BJ (cell line): ENCODE measurements at places on chromosomes 7 and 10.

DNA sequence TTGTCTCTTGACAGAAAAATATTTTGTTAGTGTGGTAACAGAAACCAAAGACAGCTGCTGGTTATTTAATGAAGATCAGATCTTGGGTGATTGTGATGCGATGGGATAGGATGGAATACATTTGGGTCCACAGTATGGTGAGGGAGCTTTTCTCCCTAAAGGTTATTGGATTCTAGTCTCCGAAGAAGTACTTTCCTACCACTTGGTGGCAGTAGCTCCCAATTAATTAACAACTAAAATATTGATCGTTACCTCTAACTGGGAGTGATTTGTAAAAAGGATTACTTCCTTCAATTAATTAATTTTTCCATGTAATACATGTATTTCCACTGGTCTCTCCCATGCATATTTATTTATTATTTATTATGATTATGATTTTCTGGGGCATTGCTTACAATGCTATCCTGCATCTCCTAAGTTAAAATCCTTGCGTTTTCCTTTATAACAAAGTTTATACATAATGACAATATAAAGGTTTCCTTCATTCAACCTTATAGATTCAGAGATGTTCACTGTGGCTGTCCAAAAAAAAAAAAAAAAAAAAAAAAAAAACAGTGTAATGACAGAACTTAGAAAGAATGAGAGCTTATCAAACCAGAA, 25.6 kb downstream of the TMEM196 start:
- DNase-seq: no peak

DNA sequence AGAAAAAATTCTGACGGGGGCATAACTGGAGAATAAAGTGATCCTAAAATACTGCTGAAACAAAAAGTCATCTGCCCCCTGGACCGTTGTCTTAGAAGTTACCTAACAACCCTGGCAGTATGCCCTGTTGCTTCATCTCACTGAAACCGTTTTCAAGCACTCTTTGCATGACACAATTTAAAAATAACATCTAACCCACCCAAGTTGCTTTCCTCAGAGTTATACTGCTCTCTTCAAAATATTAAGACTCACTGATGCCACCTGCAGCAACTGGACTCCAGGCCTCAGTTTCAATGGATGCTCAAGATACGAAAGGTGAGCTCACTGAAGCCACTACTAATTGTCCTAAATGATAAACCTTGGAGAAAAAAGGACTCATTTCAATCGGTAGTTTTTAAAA, 57.4 kb downstream of the CDK6 start:
- no peak for DNase-seq

GRCh38 chr10:128950916-128951275, 516.1 kb upstream of the MGMT start:
- no peak for DNase-seq

GRCh38 chr7:108170251-108170650, 40.1 kb upstream of the LAMB4 start:
- no peak for DNase-seq

GRCh38 chr10:132469197-132469884, 68.2 kb upstream of the INPP5A start:
- DNase-seq: no peak

- DNase-seq: no peak
Measured at GRCh38 chr10:13334556-13334955, 13.5 kb downstream of the SEPHS1 start.

DNA sequence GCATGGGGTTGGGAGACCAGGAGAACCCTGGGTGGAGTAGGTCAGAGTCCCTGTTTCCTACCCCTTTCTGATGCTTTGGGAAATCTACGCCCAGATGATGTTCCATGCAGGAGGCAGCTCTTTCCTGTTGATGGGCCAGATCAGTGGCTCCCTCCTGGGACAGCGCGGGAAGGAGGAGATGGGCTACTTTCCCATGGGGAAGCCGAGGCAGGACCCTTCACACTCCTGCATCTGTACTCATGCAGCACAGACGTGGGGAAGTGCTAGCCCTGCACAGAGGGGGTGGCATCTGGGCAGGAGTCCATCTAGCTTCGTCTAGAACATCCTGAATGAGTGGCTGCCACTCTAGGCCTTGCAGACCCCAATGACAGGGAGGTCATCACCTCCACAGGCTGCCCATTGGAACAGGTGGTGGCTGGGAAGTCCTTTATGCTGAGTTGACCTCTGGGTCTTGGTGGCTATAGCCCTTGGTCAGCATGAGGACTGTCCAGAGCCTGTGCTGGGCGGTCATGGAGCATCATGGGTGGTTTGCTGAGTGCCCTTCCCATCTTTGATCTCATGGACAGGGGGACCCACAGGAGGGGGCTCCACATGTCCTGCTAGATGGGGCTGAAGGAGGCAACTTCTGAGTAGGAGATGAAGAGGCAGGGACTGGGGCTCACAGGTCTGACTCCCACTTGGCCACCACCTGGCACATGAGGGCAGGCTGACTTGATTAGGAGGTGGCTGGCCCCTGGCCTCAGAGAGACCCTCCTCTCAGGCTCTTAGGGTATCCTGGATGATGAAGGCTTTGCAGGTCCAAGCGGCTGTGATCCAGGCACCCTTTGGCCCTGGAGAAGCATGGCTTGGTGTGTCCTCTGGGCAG, 24.6 kb downstream of the RAMP3 start:
- no peak for DNase-seq

DNA sequence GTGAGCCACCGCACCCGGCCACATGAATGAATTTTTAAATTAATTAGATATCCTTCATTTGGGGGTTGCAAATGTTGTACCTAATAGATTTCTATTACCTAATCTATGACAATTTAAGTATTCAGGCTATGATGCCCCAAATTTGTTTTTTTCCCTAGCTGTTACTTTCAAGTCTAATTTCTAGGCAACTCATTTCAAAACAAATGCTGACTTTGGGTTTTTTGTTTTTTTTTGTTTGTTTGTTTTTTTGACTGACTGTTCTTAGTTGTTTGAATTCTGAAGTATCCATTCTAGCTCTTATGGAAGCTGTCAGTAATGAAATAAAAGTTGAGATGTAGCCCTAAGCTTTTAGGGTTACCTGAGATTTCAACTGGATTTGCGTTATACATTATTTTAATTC, 62.3 kb downstream of the CREM start:
- DNase-seq: no peak

GRCh38 chr7:130274983-130275591, 8.4 kb downstream of the CPA2 start:
- no peak for DNase-seq

DNA sequence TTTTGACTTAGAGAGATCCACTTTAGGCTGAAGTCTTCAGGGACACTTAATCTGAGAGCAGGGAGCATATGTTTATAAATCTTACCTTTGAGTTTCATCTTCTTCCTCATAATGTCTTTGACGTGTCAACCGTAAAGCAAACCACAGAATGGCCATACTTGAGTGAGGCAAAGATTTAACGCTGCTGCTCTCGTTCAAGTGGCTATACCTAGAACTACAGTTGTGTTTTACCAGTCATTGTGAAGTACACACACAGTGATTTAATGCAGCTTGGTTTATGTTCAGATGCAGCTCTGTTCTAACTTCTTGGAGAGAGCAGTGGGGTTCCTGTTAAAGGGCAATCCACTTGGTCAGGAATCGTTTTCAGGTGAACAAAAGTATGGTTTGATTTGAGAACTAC, 39.9 kb upstream of the GOT1 start:
- no peak for DNase-seq

DNA sequence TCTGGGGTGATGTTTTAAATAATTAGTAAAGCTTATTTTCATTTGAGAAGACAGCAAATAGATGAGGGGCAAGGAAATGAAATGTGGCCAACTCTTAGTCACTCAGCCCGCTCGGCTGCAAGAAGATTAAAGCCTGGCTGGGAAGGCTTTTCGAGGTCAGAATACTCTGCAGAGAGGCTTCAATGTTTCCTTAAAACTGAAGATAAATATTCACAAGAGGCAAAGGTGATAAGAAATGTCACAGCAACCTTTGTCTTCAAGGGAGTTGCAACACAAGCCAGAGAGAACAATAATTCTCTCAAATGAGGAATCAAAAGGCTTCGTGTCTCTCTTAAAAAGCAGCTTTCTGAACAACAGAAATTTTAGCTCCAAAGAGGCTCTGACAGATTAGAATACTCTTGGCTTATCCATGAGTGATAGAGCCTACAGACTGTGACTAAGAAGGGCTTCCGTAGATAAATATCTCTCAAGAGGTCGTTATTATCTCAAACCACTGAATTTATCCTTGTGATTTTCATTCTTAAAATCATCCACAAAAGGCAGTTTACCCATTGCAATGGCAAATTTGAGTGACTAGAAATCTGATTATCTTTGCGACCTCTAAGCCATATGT, 92.5 kb downstream of the KLF6 start:
- DNase-seq: no peak

- no peak for DNase-seq
Measured at GRCh38 chr10:84166620-84167288, 6.8 kb upstream of the GPR15LG start.

GRCh38 chr7:16747102-16747501, 6.5 kb upstream of the TSPAN13 start:
- DNase-seq: no peak

DNA sequence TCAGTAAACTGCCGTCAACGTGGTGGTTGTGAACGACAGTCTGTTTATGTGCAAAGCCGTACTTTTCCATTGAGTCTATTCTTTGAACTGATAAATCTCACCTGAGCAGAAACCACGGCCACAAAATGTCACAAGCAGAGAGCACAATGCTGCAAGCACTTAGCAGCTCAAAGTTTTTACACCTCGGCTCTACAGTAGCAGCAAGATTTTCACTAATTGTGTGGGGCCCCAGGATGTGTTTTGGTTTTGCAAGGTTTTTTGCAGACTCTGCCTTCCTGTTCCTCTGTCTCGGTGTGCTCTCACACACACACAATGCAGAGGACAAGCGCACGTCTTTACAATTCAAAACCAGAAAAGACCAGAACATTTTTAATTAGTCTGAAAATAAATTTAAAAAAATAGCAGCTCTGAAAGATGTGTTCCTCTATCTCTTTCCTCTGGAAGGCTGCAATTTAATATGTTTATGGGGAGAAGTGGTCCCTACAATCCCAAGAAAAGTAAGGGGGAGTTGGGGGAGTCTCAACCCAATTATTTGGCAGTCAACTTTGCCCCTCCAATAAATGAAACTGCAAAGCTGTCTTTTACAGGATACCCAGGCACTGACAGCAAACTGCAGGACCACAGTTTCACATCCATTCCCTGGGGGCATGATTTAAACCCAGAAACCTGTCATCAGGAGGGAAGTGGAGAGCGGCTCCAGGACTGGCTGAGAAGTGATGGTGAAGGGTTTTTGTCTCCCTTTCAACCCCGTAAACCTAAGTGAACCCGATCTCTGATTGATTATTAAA, 73.8 kb upstream of the SFMBT2 start:
- DNase-seq: no peak

DNA sequence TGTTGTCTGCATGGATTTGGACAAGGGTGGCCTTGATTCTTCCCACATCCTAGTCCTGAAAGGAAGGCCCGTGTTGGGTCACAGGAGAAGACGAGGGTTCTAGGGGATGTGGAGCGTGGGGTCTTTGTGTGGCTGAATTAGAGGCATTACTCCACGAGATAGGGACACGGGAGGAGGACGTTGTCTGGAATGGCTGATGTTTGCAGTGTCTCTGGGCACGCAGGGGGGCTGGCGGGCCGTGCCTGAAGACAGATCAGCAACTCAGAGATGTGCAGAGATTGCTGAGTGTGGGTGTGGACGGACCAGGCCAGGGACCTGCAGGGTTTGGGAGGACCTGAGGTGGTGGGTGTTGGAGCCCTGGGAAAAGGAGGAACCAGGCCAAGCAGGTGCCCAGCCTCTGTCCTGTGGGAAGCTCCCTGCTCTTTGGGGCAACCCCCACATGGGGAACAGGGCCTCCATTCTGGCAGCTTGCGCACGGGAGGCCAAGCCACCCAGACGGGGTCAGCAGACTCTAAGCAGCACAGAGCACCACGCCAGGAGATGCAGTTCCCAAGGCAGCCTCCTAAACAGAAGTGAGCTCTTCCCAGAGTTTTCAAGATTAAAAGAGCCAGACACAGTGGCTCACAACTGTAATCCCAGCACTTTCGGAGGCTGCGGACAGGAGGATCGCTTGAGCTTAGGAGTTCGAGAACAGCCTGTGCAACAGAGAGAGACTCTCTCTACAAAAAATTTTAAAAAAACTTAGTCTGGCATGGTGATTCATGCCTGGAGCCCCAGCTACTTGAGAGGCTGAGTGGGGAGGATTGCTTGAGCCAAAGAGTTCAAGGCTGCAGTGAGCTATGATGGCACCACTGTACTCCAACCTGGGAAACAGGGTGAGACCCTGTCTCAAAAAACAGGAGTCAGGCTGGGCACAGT, 71.0 kb upstream of the GTF2I start:
- no peak for DNase-seq
